ENCODE measurements at places on chromosomes 4 and X. TPM values are rescaled to one million over a fixed set of nuclear protein-coding genes. Genes with fewer than 3 reads are reported as not detected.

Gene S100G
- polyA plus RNA-seq, result not detected

DNA sequence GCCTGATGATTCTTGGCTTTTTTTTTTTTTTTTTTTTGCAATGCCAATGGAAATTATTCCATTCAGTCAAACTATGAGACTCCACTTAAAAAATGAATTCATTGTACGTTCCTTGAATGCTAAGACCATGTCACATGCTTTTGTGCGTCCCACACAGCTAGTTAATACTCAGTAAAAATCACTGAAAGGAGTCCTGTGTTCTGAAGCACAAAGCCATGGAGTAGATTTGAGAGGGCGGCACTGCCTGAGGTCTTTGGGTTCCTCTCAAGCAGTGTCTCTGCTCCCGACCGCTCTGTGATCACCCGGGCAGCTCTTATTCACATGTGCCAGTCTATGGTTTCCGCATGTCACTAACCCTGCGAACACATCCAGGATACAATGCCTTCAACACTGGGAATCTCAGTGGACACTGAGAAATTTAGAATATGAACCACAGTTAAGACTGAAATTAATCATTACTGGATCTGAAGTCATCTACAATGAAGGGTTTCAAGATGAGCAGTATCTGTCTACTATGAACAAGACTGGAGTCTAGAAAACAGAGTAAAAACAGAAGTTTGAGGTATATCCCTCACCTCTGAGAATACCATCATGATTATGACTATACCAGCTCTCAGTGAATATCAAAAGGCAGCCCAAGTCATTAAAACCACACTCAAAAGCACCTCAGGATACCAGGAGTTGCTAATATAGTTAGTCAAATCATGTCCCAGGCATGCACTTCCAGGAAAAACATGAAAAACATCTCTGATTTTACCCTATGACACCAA is 193.0 kb downstream of the MGST2 start:
- H3K36me3 ChIP-seq, result no peaks in the 10 kb centered on the region
- H3K27me3 ChIP-seq, result no peaks in the 10 kb centered on the region
- H3K4me3 ChIP-seq, result no peak overlapping the region

Gene GYG2
- polyA plus RNA-seq, result 15.0 TPM

- peak overlapping the region; percentile 24 for H3K4me3 ChIP-seq
- peaks cover 40% of the 10 kb centered on the region for H3K4me1 ChIP-seq
- no peaks in the 10 kb centered on the region for H3K27me3 ChIP-seq
- no peaks in the 10 kb centered on the region for H3K36me3 ChIP-seq
Measured at GRCh38 chr4:48340276-48340964, 909 bp upstream of the SLAIN2 start.

- no peaks in the 10 kb centered on the region for H3K4me1 ChIP-seq
- H3K27me3 ChIP-seq, result no peaks in the 10 kb centered on the region
Measured at GRCh38 chr4:78757574-78757973, 18.6 kb upstream of the BMP2K start.

Gene KIT
- polyA plus RNA-seq, result 88.2 TPM

Gene SSX2B
- polyA plus RNA-seq, result not detected

Gene TMEM154
- polyA plus RNA-seq, result 2.5 TPM

GRCh38 chr4:8334786-8335460 is 65.4 kb downstream of the HTRA3 start:
- H3K27me3 ChIP-seq, result no peaks in the 10 kb centered on the region
- H3K36me3 ChIP-seq, result no peaks in the 10 kb centered on the region
- no peak overlapping the region for H3K27ac ChIP-seq
- peaks cover 7% of the 10 kb centered on the region for H3K4me1 ChIP-seq
- DNase-seq, result no peak
- H3K4me3 ChIP-seq, result no peak overlapping the region

DNA sequence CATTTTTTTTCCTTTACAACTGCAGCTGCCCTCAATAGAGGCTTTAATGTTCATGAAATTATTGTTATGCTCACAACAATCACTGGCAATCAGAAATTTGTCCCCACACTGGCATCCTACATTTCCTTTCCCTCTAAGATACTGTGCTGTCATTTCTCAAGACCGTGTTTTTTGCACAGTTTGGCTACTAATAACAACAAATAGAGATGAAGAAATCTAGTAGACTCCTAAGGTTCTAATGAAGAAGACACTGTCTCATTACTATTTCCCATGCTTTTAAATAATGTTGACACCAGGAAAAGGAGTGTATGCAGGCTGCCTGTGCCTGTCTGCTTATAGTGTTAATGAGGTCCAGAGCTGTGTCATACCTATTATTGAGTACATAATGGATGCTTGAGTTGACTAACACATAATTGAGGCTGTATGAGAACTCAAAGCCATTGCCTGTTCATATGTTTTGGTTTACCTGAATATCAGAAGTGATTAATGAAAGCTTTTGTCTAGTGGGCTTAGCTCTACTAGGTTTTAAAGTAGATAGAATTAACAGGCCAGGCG is 1.5 kb upstream of the EIF4E start:
- peaks cover 41% of the 10 kb centered on the region for H3K4me1 ChIP-seq
- no peaks in the 10 kb centered on the region for H3K36me3 ChIP-seq
- H3K27ac ChIP-seq, result peak overlapping the region; percentile 98
- H3K4me3 ChIP-seq, result no peak overlapping the region
- no peak for DNase-seq

DNA sequence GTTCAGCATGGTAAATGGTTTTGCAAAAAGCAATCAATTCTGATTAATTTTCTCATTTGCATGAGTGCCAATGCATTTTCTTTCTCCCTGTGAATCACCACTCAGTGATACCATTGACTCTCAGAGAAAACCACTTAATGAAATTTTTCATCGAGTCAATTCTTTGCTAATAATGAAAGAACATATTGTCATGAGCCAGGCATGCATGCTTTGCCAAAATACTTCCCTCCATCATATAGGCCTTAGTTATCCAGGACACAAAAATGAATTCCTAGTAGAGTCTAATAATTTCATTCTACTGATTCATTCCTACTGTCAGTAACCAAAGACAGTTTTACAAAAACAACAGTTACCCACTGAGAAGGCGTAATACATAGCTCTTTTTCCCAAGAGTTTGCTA is 680.0 kb downstream of the TRIML1 start:
- no peaks in the 10 kb centered on the region for H3K4me1 ChIP-seq
- no peak overlapping the region for H3K4me3 ChIP-seq
- H3K36me3 ChIP-seq, result no peaks in the 10 kb centered on the region
- no peaks in the 10 kb centered on the region for H3K27me3 ChIP-seq

Gene CSAG2
- not detected for polyA plus RNA-seq

DNA sequence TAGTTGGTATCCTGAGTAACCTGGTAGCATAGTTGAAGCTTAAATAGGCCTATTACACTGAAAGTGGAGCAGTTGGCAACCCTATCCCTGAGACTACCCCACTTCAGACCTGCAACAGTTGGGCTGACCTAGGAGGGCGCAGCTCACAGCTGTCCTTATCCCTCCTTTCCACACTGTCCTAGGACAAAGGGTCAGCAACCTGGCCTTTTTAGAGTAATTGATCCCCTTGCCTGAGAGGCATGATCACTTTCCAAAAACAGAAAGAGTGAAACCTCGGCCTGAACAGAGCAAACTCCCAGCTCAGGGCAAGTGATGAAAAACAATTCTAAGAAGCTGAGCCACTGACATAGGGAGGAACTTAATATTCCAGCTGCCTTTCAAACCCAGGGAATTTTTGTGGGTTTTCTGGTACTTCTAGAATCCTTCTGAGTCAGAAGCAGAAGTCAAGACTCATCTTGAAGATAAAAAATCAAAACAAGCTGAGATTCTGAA is 94.9 kb upstream of the MYOZ2 start:
- H3K4me1 ChIP-seq, result peaks cover 25% of the 10 kb centered on the region
- no peaks in the 10 kb centered on the region for H3K36me3 ChIP-seq
- H3K27ac ChIP-seq, result peak overlapping the region; percentile 76
- no peaks in the 10 kb centered on the region for H3K27me3 ChIP-seq
